CD4-positive, alpha-beta T cell (primary cell): ENCODE measurements at places on chromosomes 3 and 15. TPM values are rescaled to one million over a fixed set of nuclear protein-coding genes. Genes with fewer than 3 reads are reported as not detected.
A peak's percentile ranks its signal among the peaks of the same experiment; 100 is the strongest.

Gene PSTPIP1
- 79.4 TPM for total RNA-seq

Gene MYZAP
- 0.66 TPM for total RNA-seq

Gene SEMA4B
- 8.0 TPM for total RNA-seq

Gene CFAP91
- total RNA-seq = not detected

Gene CDCP1
- 1.8 TPM for total RNA-seq

DNA sequence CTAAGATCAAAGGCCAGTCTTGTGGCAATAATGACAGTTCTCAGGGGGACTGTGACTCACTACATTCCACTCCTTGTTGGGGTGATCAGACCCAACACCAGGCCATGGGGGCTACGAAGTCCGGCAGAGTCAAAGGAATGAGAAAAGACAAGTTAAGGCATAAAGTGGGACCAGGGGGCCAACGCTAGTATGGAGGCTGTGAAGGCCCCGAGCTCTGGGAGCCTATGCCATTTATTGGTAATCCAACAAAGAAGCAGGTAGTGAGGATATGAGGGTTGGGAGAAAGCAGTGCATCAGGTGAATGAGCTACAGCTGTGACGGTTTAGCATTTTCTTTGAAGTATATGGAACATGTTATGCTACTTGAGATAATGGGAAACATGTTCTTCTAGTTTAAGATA, 104.4 kb upstream of the C2CD4B start:
- no peaks in the 10 kb centered on the region for H3K4me1 ChIP-seq
- H3K4me3 ChIP-seq = no peak overlapping the region
- no peak overlapping the region for H3K27ac ChIP-seq
- H3K36me3 ChIP-seq = no peaks in the 10 kb centered on the region

GRCh38 chr3:25870452-25870851, 80.6 kb downstream of the OXSM start:
- H3K27ac ChIP-seq = no peak overlapping the region
- no peaks in the 10 kb centered on the region for H3K27me3 ChIP-seq

- no peaks in the 10 kb centered on the region for H3K27me3 ChIP-seq
- DNase-seq = no peak
- H3K4me1 ChIP-seq = no peaks in the 10 kb centered on the region
- H3K36me3 ChIP-seq = no peaks in the 10 kb centered on the region
- H3K4me3 ChIP-seq = no peak overlapping the region
- no peak overlapping the region for H3K27ac ChIP-seq
Observed at GRCh38 chr3:124229420-124229819, 237.5 kb upstream of the ROPN1 start.

DNA sequence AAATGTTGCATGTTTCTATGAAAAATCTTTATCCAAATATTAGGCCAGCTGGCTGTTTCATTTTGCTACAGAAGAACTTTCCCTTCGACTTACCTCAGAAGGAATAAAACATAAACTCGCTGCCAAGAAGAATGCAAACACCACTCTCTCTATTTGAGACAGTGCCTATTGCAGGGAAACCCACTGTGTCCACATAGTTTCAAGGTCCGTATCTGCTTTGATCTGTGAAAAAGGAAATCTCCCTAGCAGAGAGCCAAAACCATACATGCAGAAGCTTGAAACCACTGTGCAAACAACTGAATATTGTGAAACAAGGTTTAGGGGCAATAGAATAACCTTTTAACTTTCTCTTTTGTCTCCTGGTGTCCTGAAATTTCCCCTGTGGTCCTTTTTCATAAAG, 35.0 kb upstream of the CAPN7 start:
- DNase-seq = no peak
- H3K27me3 ChIP-seq = no peaks in the 10 kb centered on the region
- H3K4me1 ChIP-seq = no peaks in the 10 kb centered on the region
- H3K4me3 ChIP-seq = no peak overlapping the region

GRCh38 chr15:57726411-57726810, 19.9 kb downstream of the POLR2M start:
- H3K27me3 ChIP-seq = no peaks in the 10 kb centered on the region
- no peak for DNase-seq
- H3K4me3 ChIP-seq = no peak overlapping the region
- no peaks in the 10 kb centered on the region for H3K4me1 ChIP-seq

DNA sequence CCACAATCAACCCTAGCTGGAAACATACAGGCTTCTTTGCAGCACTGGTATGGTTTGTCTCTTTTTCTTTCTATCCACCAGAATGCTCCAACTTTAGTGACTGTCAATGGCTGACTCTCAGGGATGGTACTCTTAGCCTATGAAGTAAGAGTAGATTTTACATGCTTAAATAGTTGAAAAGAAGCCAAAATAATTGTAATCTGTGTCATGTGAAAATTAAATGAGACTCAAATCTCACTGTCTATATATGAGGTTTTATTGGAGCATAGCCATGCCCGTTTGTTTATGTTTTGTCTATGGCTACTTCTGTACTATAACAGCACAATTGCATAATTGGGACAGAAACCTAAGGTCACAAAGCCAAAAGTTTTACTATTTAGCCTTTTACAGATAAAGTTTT, 29.1 kb upstream of the PDZRN3 start:
- H3K4me1 ChIP-seq = no peaks in the 10 kb centered on the region
- no peak overlapping the region for H3K27ac ChIP-seq
- no peak overlapping the region for H3K4me3 ChIP-seq
- DNase-seq = no peak
- no peaks in the 10 kb centered on the region for H3K27me3 ChIP-seq

DNA sequence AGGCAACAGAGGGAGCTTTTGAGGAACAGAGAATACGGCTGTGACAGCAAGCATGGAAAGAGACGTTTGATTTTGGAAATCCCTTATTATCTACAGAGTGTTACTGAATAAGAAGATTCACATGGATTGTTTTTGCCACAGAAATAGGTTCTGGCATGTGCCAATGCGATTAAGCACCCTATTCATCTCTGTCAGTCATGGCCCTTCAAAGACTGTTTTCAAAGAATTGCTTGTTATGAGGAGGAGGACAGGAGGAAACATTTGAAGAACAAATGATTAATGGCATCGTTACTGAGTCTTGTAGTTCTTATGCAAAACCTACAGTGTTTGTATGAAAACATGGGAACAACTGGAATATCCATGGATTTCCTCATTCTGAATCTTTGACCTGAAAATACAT, 86.2 kb downstream of the EPHA6 start:
- H3K4me1 ChIP-seq = no peaks in the 10 kb centered on the region
- H3K27ac ChIP-seq = no peak overlapping the region

DNA sequence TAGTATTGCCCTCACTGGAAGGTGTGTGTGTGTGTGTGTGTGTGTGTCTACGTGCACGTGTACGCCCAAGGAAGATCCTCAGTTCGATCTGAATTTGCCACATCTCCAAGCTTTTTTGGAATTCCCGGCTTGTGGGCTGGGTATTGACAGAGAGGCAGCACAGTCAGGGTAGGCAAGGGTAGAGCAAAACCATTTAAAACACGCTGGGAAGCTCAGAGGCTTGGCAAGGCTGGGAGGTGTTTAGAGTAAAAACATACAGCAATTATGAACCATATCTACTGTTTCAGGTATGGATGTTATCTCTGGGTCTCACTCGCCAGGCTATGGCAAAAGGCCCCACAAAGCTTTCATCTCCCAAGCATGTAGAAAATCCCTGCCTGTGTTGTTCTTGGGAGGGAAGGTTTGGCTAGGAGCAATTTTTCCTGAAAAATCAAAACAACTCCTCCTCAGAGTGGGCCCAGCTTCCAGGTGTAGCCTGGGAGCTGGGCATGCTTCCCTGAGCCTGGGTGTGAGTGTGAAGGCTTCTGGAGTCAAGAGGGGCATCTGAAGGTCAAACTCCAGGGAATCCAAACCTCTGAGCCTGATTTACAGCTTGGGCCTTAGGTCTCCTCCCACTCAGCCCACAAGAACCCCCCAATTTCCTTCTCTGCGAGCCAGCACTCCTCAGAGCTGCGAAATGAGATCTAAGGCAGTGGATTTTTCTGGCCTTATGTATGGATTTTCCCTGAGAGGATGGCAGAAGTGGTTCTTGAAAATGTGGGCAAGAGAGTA, 244.8 kb upstream of the TPRG1 start:
- no peaks in the 10 kb centered on the region for H3K4me1 ChIP-seq
- no peak overlapping the region for H3K27ac ChIP-seq
- H3K27me3 ChIP-seq = no peaks in the 10 kb centered on the region
- DNase-seq = no peak
- H3K36me3 ChIP-seq = no peaks in the 10 kb centered on the region

DNA sequence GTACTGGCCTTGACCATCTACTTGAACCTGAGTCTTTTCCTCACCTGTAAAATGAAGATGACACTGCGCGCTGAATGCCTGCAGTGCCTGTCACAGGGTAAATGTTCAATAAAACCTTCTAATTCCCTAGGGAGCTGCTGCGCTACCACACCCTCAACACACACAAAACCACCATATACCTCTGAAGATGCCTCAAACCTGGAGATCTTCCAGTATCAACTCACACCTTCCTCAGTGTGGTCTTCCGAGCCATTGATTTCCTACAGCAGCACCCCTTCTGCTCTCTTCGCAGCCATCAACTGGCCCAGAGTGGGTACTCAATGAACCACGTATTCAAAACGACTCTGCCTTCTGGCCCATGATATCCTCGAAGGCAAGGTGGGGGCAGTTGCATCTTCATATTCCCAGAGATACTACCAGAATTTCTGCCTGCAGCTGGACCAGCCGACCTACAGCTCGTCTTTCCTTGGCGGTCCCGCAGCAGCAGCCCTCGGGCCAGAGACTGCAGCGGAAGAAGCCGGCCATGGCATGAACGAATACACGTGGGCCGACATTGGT, 695 bp downstream of the RPL32 start:
- peak; percentile 69 for DNase-seq
- peaks cover 39% of the 10 kb centered on the region for H3K4me1 ChIP-seq
- peak overlapping the region; percentile 86 for H3K4me3 ChIP-seq

DNA sequence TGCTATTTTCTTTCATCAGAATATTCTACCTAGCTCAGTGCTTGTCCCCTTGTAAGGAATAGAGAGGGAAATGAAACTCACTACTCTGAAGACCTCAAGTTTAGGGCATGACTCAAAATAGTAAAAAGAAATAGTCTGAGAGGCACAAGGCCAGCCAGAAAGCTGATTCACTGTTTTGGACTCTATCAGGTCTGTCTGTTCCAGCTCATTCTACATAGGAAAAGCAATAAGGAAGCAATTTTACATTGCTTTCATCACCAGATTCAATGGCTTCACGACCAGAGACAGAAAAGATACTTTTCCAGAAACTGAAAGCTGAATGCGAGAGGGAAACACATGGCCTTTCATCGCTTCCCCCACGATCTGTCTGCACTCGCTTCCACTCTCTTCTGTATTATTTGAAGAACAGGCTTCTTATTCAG, 276.0 kb downstream of the GBE1 start:
- no peaks in the 10 kb centered on the region for H3K27me3 ChIP-seq

GRCh38 chr3:153397794-153398193, 235.8 kb downstream of the RAP2B start:
- no peak overlapping the region for H3K27ac ChIP-seq
- H3K4me1 ChIP-seq = no peaks in the 10 kb centered on the region
- DNase-seq = no peak
- no peaks in the 10 kb centered on the region for H3K27me3 ChIP-seq
- no peak overlapping the region for H3K4me3 ChIP-seq
- no peaks in the 10 kb centered on the region for H3K36me3 ChIP-seq

DNA sequence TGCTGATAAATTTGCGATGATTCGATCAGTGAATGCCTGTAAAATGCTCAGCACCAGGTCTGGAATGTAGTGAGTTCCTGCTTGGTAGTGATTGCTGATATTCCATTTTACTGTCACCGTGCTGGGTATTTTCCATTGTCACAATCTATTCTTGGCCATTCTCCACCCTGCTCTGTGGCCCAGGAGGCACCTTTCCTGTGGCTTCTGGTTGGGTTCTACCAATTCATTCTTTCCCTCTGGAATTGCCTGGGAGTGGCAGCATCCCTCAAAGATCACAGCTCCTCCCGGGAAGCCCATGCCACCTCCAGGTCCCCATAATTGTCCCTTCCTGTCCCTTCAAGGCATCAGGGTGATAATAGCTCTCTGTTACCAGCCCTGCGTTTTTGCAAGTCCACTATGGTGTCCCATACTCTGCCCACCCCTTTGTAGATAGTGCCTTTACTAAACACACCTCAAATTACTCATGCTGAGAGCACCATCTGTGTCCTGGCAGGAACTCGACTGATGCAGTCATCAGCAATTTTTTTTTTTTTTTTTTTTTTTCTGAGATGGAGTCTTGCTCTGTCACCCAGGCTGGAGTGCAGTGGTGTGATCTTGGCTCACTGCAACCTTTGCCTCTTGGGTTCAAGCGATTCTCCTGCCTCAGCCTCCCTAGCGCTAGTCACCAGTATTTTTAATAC, 177.8 kb upstream of the PROK2 start:
- H3K4me3 ChIP-seq = no peak overlapping the region
- no peaks in the 10 kb centered on the region for H3K27me3 ChIP-seq
- no peak overlapping the region for H3K27ac ChIP-seq
- DNase-seq = no peak
- no peaks in the 10 kb centered on the region for H3K4me1 ChIP-seq
- H3K36me3 ChIP-seq = no peaks in the 10 kb centered on the region
